ENCODE measurements at places on chromosomes 4 and X. TPM values are rescaled to one million over a fixed set of nuclear protein-coding genes. Genes with fewer than 3 reads are reported as not detected.

SOD3 gene
- under 0.01 TPM for total RNA-seq

MGAT4D gene
- not detected for total RNA-seq

GPM6B gene
- 2.3 TPM for total RNA-seq

PPEF1 gene
- total RNA-seq: not detected

NOX1 gene
- not detected for total RNA-seq

ASB12 gene
- total RNA-seq: not detected

CPZ gene
- under 0.01 TPM for total RNA-seq

CSN2 gene
- not detected for total RNA-seq

FRG1 gene
- 43.2 TPM for total RNA-seq

ENPP6 gene
- not detected for total RNA-seq

FAM241A gene
- 5.5 TPM for total RNA-seq

MAGED1 gene
- total RNA-seq: 83.2 TPM

DCK gene
- 24.8 TPM for total RNA-seq

SGMS2 gene
- total RNA-seq: 86.9 TPM

TBX22 gene
- not detected for total RNA-seq

USP17L18 gene
- total RNA-seq: not detected

GJB1 gene
- total RNA-seq: not detected

COL4A5 gene
- total RNA-seq: 26.7 TPM

FANCB gene
- total RNA-seq: 10.2 TPM

ACE2 gene
- total RNA-seq: not detected

AMOT gene
- total RNA-seq: 3.2 TPM

PDLIM3 gene
- total RNA-seq: 58.5 TPM
